NCI-H2107 (cell line): ENCODE measurements at places on chromosomes 2 and 18.
A peak's percentile ranks its signal among the peaks of the same experiment; 100 is the strongest.

DNA sequence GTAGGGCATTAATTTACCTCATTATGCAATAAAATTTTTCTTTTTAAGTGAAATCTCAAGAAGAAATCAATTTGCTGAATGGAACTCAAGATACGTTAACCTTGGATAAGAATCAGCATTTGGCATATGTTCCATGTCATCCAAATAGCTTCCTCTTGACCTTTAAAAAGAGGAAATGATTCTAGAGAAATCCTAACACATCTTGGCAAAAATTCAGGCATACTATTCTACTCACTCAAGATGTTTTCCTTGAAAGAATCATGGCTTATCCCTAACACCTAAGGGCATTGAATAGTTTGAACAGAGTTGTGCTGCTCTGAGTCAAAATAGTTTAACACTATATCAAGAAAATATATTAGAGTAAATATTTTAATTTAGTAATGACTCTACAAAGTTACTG, 678.0 kb downstream of the EPHA4 start:
- DNase-seq, result no peak

- no peak for DNase-seq
These were observed 37.3 kb downstream of the GREB1 start for GRCh38 chr2:11571170-11571569.

GRCh38 chr2:160566717-160567116, 73.1 kb upstream of the RBMS1 start:
- no peak for DNase-seq

GRCh38 chr2:31192851-31193392, 24.4 kb downstream of the CAPN14 start:
- no peak for DNase-seq

GRCh38 chr18:7927119-7927518, 360.0 kb downstream of the PTPRM start:
- DNase-seq, result no peak

GRCh38 chr2:28511871-28512606, 16.2 kb downstream of the PLB1 start:
- no peak for DNase-seq

GRCh38 chr2:239400596-239401066, at the start of gene HDAC4:
Gene HDAC4, minus strand, starts transcription at chr2:239401020. Its CDS starts 48,321 bp downstream, at chr2:239352699.
- DNase-seq, result no peak

DNA sequence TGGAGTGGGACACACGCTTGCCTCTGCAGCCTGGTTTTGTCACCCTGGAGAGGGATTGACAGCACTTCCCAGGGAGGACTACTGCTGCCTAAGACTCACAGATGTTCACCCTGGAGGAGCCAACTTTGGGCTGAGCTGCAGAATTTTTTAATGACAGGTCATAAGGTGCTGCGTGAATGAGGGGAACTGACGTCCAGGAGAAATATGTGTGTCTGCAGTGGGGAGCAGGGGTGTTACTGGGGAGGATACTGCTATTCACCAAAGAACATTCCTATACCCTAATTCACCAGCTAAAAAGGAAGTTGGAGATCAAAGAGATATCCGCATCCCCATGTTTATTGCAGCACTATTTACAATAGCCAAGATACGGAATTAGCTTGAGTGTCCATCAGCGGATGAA, 144.4 kb downstream of the MGAT5 start:
- DNase-seq, result no peak

DNA sequence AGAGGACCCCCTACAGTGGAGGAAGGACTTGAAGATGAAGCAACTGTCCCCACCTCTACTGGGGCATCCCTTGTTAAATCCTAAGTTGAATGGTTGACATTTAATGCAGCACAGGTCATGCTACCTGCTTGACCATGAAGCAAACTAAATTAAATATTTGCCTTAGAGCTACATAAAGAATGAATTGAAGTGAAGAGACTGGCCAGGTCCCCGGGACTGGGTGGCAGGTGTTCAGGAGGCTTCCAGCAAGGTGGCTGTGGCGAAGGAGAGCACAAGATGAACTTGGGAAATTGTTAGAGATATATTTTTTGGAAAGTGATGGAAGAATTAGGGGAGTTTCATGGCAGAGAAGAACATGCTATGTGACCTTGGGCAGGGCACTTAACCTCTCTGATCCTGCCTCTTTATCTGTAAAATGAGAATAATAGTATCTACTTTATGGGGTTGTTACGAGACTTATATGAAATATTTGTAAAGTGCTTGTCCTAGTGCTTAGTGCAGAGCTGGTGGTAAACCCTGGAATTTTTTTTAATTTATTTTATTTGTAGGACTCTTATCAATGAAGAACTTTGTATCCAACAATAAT, 37.3 kb downstream of the EFR3B start:
- no peak for DNase-seq

- DNase-seq, result no peak
These were observed 25.1 kb downstream of the FBXO48 start for GRCh38 chr2:68441994-68442322.

DNA sequence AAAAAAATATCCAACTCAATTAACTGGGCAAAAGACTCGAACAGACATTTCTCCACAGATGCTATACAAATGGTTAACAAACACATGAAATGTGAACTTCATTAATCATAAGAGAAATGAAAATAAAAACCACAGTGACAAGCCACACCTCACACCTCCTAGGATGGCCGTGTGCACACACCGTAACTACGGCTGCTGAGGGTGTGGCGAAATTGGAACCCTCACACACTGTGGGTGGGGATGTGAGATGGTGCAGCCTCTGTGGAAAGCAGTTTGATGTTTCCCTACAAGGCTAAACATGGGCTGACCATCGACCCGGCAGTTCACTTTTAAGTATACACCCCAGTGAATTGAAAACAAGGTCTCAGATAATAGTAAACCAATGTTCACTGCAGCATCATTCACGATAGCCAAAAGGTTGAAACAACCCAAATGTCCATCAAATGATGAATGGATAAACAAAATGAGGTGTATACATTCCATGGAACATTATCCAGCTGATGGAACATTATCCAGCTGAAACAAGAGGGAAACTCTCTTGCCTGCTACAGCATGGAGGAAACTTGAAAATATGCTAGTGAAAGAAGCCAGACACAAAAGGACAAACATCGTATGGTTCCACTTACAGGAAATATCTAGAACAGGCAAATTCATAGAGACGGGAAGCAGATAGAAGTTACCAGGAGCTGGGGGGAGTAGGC, 32.2 kb downstream of the ZAP70 start:
- peak; percentile 46 for DNase-seq

- no peak for DNase-seq
These were observed 110.5 kb upstream of the LYPD6 start for GRCh38 chr2:149219856-149220255.

- no peak for DNase-seq
These were observed 27.2 kb upstream of the MYCN start for GRCh38 chr2:15913146-15913545.

GRCh38 chr18:74019864-74020263, 127.8 kb downstream of the FBXO15 start:
- DNase-seq, result no peak

DNA sequence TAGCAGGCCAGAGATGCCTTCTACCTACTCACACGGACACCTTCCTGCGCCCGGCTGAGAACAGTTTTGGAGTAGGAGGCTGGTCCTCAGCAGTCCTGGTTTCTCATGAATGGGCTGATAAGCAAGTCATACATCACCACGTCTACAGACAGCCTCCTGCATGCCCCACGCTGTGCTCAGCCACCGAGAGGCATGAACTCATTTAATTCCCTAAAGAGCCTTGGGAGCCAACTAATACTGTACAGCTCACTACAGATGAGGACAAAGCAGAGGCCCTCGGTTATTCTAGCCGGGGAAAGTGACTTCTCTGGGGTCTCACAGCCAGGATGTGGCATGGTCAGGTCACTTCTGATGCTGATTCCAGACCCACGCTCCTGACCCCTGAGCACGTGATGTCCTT, 105.6 kb downstream of the TSHZ1 start:
- DNase-seq, result no peak

GRCh38 chr2:219225350-219225749, 4.1 kb downstream of the ATG9A start:
- DNase-seq, result no peak

GRCh38 chr18:79953971-79954651, 2.7 kb upstream of the SLC66A2 start:
- no peak for DNase-seq

DNA sequence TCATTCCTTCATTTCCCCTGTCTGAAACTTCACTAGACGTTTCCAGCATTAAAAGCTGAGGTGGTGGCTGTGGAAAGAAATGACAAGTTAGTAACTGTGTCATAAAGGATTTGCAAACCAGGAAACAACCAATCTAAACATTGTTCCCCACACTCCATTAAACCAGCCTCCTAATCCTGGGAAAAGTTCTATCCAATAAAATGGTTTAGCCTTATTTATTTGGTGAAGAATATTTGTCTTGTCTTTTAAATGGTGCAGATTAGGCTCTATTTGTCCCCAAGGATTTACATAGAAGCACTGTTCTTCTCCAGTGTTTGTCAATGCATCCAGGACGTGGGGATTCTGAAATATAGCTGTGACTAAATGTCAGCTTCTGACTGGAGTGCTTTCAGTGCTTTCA, 10.5 kb upstream of the DPP4 start:
- DNase-seq, result no peak

DNA sequence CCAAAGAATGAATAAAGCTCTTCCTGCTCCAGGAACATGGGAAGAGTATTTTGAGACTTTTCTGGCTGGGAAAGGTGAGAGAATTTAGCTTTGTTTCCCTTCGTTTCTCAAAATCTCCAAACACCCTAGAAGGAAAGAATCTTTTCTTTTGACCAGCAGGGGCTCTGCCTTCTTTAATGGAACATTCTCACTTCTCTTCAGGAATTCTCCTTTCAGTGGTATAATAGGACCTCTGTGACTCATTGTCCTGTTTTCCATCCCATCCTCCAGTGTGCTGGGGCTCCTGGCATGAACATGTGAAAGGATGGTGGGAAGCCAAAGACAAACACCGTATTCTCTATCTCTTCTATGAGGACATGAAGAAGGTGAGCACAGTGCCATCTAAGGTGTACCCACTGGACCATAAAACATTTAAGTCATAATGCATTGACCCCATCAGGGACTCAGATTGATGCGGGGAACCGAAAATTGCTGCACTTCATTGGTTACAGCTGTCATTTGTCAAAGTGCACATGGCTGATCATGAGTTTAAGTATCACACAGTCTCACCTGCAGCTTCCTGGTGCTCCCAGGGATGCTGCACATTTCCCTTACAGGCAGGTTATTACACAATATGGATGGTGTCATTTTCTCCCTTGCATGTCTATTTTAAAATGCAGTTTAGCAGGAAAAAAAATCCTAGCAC, 5.5 kb downstream of the SULT1C4 start:
- no peak for DNase-seq

DNA sequence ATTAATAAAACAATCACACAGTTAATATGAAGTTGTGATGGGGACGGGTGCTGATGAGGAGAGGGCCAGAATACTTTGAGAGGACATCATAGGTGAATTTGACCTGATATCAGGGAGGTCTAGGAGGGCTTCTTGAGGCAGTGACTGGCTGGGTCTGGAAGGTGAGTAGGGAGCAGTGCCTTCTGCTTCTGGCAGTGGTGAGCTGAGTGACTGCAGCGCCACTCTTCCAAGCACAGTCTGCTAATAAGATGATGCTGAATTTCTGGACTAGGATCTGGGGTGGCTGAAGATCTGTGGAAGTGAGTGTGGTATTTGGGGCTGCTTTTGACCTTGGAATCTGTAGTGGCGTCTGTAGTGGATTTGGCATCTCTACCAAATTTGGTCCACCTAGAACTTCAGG, 5.5 kb downstream of the DGKD start:
- DNase-seq, result no peak

GRCh38 chr2:147862859-147863516, 18.2 kb downstream of the ACVR2A start:
- no peak for DNase-seq

DNA sequence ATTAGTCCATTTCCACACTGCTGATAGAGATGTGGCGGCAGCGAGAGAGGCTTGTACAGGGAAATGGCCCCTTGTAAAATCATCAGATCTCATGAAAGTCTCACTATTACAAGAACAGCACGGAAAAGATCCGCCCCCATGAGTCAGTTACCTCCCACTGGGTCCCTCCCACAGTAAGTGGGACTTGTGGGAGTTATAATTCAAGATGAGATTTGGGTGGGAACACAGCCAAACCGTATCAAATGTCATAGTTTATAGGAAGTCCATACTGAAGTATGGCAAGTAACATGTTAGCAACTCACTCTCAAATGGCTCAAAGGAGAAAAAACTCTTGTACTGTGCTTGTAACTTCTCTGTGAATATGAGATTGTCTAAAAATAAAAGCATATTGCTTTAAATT, 56.1 kb downstream of the FARP2 start:
- peak; percentile 65 for DNase-seq

GRCh38 chr18:3525870-3526420, 76.0 kb downstream of the TGIF1 start:
- peak; percentile 36 for DNase-seq

DNA sequence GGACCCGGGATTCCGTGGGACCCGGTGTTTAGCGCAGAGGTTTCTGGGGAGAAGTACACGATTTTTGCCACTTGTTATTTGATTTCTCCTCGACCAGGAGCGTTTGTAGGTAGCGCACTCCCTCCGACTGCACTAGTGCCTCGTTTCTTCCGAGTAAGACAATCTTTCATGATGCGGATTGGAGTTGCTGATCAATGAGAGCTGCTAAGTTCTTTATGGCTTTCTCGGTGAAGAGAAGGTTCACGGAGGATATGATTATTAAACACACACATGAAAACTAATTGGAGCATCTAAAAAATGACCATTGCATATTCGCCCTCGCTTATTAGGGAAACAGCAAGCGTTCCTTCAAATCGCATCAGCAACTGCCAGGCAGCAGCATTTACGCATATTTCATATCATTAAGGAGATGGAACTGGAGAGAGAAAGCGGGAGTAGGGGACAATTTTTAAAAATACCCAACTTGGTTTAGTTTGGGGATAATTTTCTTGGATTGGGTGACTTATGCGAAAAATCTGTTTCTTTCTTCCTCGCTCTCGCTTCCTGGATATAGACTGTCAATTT, 616 bp downstream of the EML6 start:
- DNase-seq, result no peak

- no peak for DNase-seq
These were observed 83.4 kb upstream of the PXDN start for GRCh38 chr2:1827686-1828085.

GRCh38 chr18:75097491-75098225, 111.3 kb downstream of the PTGR3 start:
- no peak for DNase-seq

GRCh38 chr2:69830045-69830905, 815 bp downstream of the GMCL1 start:
- DNase-seq, result no peak

- no peak for DNase-seq
These were observed 48.3 kb upstream of the CAVIN2 start for GRCh38 chr2:191895195-191895594.

- DNase-seq, result peak; percentile 11
These were observed 312.2 kb downstream of the LRATD1 start for GRCh38 chr2:14944562-14945346.
